EH (cell line): ENCODE measurements at places on chromosomes 2 and 18.
A peak's percentile ranks its signal among the peaks of the same experiment; 100 is the strongest.

- DNase-seq = peak; percentile 83
Measured at GRCh38 chr18:59052965-59053820, 86.5 kb upstream of the SEC11C start.

GRCh38 chr2:7476371-7476770, 559.2 kb downstream of the RNF144A start:
- DNase-seq = no peak

- no peak for DNase-seq
Measured at GRCh38 chr18:26971409-26971808, 105.9 kb upstream of the AQP4 start.

GRCh38 chr2:225009768-225010167, 32.5 kb downstream of the DOCK10 start:
- no peak for DNase-seq

- peak; percentile 51 for DNase-seq
Measured at GRCh38 chr2:238851026-238851425, 3.1 kb downstream of the TWIST2 start.

- DNase-seq = peak; percentile 32
Measured at GRCh38 chr2:46003903-46004473, 293.2 kb upstream of the EPAS1 start.

DNA sequence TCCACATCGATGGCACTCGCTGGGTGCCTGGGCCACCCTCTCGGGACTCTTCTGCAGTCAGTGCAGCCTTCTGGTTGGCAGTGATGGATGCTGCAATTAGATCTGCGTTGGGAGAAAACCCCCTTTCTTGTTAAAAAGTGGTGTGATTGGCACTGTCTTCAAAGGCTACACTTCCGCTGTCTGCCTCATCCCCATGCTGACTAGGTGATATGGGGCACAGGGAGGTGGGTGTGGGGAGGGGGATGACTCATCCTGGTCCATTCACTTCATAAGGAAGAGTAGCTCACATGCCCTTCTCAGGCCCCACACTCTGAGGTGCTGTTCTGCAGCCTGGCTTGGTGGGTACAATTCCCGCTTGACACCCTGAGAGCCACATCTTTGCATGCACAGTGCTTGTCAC, 77.4 kb downstream of the THNSL2 start:
- no peak for DNase-seq

GRCh38 chr2:18684206-18685038, 95.1 kb upstream of the NT5C1B start:
- peak; percentile 78 for DNase-seq

DNA sequence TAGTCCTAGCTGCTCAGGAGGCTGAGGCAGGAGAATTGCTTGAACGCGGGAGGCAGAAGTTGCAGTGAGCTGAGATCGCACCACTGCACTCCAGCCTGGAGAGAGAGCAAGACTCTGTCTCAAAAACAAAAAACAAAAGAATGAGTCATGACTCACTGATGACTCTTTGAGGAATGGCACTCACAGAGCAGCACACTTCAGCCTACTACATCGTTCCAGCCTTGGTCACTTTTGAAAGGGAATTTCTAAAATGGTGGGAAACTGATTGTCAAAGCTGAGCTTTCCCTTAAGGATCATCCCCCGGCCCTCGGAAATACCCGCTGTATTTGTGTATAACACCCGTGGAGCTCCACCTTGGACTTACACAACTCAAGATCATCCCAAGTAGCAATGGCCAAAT, 217.3 kb upstream of the HS6ST1 start:
- DNase-seq = peak; percentile 93

- no peak for DNase-seq
Measured at GRCh38 chr2:43209204-43209717, 17.1 kb downstream of the ZFP36L2 start.

DNA sequence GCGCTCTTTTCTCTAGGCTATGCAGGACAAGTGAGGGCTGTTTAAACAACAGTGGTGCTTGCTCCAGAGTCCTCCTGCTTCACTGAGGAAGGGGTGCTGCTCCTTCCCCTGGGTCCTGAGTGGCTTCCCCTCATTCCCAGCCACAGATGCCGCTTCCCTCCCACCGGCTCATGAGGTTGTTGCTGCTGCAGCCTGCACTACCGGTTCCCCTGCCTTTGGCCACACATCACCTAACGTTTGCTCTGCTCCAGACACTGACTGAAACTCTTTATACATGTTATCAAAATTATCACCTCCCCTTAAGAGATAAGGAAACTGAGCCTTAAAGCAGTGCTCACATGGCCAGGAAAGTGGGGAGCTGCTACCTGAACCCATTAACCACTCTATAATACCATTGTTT, 130.8 kb upstream of the LGALSL start:
- DNase-seq = no peak

- no peak for DNase-seq
Measured at GRCh38 chr18:67511840-67512239, 4.7 kb downstream of the DSEL start.

DNA sequence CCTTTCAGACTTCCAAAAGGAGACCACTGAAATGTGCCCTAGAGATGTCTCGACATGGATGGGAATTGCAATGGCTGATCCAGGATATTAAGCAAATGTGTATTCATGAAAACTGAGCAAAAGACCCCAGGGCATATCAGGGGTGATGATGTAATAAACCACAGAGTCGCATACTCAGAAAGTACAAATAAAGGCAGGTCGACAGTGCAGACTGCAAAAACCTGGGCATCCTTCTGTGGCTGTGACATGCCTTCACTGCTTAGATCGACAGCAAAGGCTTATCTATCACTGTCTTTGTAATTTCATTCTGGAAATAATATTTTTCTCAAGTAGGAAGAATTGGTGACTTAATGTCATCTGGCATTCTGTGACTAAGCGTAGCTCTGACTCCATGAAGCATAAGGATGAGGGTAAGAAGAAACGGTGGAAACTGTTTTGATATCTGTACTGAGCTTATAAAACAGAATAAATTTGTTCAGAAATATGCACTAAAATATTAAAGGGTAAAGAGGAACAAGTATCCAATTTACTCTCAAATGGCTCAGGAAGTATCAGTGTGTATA, 115.6 kb upstream of the NRP2 start:
- peak; percentile 30 for DNase-seq

DNA sequence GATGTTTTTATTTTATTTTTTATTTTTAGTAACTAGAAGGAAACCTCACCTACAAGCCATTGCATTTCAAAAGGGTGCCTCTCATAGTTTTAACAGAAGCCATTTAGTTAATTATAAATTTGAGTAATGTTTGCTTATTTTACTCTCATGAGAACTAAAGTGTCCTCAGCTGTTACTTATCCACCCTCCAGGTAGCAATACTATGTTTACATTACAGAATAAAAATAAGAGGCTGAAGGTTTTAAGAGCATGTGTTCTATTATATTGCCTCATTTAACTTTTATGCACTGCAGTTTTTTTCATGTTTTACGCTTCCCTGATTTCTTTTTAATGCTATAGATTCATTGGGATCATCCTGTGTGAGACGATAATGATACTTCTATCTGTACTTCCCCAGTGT, 235.5 kb downstream of the THSD7B start:
- no peak for DNase-seq

GRCh38 chr2:174340400-174341292, 5.9 kb downstream of the SP9 start:
- DNase-seq = no peak

GRCh38 chr18:46946656-46947282, 29.4 kb downstream of the KATNAL2 start:
- DNase-seq = peak; percentile 86

DNA sequence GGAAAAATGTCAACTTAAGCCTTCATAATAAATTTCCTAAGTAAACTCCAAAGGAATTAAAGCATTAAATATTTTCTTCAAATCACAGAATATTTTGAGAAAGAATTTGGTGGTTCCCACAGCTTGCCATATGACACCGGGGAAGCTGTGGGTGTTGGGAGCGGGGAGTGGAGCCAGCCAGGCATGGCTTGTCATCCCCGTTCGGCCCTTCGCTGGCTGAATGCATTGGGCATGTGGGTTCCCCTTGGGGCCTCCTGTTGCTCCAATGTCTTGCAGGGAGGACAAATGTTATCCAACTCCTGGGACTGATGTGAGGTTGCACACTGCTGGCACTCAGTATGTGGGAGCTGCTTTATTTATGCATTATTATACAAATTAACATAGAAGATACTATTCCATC, 18.6 kb downstream of the NGEF start:
- no peak for DNase-seq

GRCh38 chr18:69588301-69588700, 187.6 kb downstream of the DOK6 start:
- peak; percentile 6 for DNase-seq

DNA sequence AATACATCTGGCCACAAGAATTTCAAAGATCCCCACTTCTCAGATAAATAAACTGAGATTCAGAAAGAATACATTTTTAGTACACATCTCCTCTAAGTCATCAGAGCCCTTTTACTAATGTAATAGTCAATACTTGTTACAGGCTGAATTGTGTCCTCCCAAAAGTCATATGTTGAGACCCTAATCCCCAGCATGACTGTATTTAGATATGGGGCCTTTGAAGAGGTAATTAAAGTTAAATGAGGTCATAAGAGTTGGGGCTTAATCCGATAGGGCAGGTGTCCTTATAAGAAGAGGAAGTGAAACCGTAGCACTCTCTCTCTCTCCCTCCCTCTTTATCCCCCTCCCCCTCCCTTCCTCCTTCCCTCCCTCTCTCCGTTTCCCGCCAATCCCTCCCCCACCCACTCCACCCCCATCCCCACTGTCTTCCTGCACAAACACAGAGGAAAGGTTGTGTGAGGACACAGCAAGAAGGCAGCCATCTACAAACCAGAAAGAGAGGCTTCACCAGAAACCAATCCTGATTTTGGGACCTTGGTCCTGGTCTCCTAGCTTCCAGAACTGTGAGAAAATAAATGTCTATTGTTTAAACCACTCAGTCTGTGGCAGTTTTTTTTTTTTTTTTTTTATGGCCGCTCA, 66.6 kb upstream of the ZNF397 start:
- no peak for DNase-seq

DNA sequence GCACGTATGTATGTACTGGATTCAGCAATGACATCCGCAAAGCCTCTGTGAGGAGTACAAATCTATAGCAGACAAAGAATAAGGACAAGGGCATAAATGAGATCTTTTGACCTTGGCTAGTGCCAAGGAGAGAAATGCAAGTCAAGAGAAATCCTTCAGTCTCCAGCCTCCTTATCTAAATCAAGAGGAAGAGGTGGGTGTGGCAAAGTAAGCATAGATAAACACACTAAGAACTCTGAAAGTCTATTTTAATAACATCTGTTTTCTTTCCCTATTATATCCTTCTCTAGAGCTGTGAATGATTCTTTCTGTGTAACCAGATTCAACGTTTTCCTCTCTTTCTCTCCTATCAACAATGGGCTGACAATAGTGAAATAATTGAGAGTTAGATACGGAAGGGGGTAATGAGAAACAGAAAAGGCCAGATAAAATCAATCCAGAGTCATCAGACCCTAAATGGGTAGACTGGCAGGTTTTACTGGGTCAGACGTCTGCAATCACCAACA, 118.5 kb upstream of the ZFP36L2 start:
- no peak for DNase-seq

GRCh38 chr2:74702001-74702715, 48.1 kb downstream of the SEMA4F start:
- no peak for DNase-seq

GRCh38 chr2:163713534-163714311, 22.1 kb downstream of the FIGN start:
- DNase-seq = no peak

DNA sequence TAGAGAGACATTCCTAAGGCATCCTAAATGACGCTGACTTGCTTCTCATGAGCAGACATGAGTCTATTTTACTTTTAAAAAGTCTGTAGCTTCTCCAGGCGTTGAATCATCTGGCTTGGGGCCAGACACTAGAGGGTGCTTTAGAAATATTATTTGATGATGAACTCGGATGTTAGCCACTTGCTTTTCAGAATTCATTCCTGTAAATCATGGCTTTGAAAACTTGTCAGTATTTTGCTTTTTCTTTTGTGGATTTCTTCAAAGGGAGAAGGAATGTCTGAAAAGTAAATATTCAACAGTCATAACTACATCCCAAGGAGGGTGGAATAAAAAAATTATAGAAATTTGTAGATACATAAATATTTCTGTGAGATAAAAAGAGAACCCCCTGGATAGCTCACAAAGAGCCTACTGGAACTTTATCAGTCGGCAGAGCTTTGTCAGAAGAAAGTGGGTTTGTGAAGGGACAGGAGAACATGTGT, 370.8 kb downstream of the OSR1 start:
- peak; percentile 96 for DNase-seq

GRCh38 chr2:190722835-190723234, 74.0 kb downstream of the NAB1 start:
- DNase-seq = no peak

DNA sequence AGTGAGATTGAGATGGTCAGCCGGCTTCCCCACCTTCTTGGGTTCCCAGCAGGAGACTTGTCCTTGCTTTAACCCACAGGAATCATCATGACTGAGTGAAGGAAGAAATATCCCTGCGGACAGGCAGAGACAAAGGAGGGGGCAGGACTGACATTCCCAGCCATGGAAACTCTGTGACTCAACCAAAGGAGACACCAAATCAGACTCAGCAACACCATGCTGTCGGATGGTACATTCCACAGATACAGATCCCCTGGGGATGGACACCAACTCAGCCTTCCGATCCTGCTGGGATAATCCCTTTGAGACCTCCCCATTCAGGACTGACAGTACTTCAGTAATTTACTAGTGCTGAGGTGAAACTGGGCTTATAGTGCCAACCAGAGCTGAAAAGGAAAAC, 518.3 kb downstream of the XIRP2 start:
- peak; percentile 48 for DNase-seq

- DNase-seq = no peak
Measured at GRCh38 chr2:29323961-29324360, 208.7 kb downstream of the CLIP4 start.

DNA sequence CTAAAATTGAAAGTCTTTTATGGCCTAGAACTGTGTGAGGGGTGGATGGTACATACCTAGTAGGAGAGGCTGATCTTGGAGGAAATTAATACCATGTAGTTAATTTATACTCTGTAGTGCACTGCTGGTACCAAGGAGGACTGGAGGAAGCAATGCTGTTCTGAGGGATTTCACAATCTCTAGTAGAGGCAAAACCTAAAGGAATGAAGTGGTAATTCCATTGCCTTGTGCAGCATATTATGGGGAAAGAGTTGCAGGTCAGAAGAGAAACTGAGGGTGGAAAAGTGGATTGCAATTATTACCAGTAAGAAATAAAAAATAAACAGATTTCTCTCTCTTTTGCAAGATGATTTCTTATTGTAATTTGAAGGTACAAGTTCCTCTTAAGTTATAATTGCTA, 2.2 kb downstream of the ABI2 start:
- peak; percentile 65 for DNase-seq

DNA sequence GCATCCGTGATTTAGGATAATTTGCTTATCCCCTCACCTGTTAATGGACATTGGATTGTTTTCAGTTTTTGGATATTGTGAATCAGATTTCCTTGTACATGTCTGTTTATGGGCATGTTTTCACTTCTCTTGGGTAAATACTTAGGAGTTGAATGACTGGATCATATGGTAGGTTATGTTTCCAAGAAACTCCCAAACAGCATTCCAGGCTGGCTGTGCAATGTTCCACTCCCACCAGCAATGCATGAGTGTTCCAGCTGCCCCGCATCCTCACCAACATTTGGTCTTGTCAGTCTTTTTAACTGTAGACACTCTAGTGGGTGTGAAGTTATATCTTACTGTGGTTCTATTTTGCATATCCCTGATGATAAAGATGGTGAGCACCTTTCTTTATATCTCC, 8.9 kb upstream of the LRRFIP1 start:
- DNase-seq = peak; percentile 82
